ENCODE measurements at places on chromosomes 12 and 14.

DNA sequence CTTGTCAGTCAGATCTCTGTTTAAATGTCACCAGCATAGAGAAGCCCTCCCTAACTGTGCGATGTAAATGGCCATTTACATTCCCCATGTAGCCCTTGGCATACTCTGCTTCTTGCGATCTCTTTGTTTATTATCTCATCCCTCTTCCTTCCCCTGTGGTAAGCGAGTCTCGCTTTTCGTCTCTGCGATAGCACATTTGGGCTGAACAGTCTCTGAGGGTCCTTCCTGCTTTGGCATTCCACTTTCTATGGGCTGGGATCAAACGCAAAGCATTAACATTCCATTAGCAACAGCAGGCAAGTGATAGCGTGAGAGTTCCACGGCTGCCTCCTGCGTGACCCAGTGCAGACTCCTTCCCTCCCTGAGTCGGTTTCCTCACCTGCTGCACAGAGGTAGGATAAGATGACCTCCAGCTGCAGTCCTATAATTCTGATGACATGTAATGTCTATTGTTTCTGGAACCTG is 61.4 kb upstream of the TUNAR start:
- no peak for DNase-seq

DNA sequence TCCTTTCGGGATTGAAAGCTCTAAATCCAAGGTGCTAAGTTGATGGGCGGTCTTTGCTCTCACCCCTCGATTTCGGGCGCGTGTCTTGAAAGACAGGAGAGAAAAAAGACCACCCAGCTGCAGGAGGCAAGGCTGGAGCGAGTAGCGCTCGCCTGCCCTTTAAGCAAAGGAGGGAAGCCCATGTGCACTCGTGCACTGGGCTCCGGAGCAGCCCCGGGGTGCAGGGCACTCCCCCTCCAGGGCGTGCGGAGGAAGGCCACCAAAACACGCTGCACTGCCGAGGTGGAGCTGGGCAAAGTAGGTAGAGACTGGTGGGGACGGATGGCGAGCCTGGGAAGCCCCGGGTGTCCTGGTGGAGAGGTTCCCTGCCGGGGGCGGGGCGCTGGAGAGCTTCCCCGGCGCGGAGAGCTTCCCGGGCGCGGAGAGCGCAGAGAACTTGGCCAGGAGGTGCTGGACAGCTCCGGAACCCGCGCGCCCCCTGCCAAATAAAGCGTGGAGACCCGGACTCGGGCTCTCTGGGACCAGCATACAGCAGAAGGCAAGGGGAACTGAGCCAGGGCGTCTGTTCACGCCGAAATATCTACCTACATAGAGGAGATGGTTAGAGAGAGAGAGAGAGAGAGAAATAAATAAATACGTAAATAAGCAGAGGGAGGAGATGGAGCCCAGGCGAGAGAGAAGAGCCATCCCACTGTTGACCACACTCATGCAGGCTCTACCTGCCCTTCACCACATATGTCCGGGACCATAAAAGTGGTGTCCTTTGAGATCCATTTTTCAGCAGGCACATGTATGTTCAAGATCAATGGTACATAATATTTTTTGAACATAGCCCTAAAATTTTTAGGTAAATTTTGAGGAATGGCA is 662 bp upstream of the NELL2 start:
- DNase-seq, result no peak

DNA sequence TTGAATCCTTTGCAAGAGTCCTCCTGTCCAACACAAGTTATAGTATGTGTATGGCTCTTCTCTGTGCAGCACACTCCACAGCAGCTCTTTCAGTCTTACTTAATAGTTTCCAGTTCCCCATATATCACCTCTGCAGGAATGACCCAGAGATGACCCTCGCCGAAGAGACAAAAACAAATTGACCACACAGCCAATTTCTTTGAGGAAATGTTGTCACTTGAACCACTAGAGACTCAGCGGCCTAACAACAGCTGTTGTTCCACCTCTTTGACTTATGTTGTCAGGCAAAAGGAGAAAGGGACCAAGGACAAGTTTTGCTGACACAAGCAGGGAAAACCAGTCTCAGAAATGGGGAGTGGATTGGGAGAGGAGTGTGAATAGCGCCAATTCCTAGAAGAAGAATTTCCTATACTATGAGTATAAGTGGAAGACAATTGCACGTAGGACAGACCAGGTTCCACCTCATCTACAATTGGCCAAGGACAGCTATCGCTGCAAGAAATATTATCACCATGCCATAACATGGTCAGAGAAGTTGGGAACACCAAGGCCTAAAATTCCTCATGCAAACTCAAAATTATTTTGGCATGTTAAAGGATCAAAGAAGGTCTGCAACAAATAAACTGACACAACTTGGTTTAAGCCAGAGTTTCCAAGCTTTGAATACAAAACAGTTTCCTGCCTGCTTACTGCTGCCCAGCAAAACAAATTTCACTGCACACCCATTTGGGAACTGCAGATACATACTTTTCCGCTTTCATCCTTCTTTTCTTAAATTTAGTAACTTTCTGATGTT is 41.7 kb upstream of the ITPR2 start:
- no peak for DNase-seq

- no peak for DNase-seq
Measured at GRCh38 chr12:7788294-7788660, 925 bp upstream of the NANOG start.

DNA sequence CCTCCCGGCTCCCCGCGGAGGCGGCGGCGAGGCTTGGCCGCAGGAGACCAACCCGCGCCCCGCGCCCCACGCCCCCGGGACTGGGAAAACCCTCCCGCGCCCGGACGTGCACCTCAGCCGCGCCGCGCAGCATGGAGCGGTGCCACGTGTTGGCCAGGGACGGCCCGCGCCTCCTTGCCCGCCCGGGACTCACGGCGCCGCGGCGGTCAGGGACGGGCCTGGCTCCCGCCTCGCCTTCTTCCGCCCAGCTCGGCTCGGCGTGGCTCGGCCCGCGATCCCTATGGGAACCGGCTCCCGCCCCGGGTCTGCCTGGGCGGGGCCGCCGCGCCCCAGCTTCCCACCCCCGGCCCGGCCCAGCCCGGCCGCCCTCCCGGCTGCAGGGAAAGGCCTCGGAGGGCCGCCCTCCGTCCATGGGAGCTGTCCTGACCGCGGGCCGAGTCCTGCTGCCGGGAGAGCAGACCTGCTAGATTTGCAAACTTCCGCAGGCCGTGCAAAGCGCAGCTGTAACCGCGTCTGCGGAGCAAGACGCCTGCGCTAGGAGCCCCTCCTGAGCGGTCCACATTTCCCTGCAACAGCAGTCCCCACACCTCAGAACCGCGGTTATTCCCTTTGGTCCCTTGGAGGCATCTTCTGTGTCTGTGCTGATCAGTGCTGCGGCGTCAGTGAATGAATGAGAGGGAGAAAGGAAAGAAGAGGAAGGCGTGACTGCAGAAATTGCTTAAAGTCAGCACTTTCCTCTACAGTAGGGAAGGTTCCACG is at the start of gene CDKL1:
Gene CDKL1, minus strand, starts transcription at position 251 of the 759 bp plus-strand sequence. CDS start 1,013 bp downstream, outside the sequence.
- peak; percentile 19 for DNase-seq

DNA sequence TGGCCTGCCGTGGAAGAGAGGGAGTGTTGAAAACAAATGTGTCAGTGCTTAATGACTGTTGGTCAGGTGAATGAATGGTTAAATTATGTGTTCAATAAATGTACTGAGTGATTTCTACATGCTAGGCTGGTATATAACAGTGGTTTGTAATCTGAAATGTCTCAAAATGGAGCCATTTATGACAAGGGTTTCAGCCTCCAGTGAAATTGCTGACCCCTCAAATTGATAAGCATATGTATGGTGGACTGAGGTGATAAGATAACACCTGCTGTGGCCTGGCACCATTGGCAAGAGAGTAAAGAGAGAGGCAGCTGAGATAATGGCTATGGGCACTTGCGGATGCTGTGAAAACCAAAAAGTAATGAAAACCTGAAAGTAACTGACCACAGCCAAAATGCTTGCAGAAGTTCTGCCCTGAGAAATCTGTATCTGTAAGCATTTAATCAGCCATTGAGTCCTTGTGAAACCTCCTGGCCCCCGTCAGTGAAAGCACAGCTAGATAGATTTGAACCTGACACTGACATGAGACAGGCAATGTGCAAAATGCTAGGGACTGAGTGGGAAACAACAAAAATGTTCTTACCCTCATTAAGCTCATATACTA is 1.4 kb upstream of the BCAT1 start:
- no peak for DNase-seq

- DNase-seq, result no peak
Measured at GRCh38 chr12:29591140-29592020, 93.9 kb upstream of the OVCH1 start.

DNA sequence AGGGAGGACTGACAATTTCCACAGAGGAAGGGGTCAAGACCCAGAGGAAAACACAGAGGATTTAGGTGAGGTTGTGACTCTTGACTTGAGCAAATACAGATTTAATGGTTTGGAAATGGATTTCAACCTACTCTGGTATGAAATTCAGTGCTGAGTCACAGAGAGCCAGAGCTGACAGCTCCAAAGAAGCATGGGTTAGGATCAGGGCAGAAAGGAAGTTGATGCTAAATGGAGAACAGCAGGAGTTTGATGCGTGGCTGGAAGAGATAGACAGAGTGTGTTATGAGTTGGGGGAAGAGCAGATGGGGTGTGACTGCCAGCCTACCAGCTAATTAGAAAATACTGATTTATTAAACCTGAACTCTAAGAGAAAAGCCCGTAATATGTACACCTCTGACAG is 272.6 kb downstream of the FOXG1 start:
- DNase-seq, result no peak

GRCh38 chr12:80679346-80680131 is 27.9 kb upstream of the MYF6 start:
- DNase-seq, result no peak

GRCh38 chr12:110657747-110658146 is 31.2 kb downstream of the HVCN1 start:
- no peak for DNase-seq

- peak; percentile 70 for DNase-seq
Measured at GRCh38 chr12:40828593-40828990, 136.4 kb downstream of the CNTN1 start.

- no peak for DNase-seq
Measured at GRCh38 chr12:123021688-123022604, 41.5 kb downstream of the ARL6IP4 start.

GRCh38 chr14:33352821-33353220 is 414.1 kb downstream of the NPAS3 start:
- no peak for DNase-seq

DNA sequence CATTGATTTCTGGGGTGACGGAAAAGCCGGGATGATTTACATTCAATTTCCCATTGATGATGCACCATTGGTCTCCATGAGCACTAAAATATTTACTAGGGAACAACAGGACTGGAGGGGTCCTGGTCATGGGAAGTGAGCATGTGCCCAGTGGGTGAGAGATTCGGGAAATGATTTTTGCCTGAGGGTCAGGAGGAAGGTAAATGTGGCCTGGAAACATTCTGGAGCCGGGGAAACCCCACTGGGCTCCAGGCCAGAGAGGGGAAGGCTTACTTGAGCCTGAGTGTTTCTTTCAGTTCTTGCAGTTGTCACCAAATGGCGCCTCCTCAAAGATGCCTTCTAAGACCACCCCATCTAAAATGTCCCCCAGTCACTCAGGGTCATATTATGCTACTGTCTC is 532.3 kb upstream of the TBX3 start:
- DNase-seq, result no peak

- no peak for DNase-seq
Measured at GRCh38 chr12:19704966-19705365, 265.7 kb downstream of the AEBP2 start.

- DNase-seq, result no peak
Measured at GRCh38 chr14:33922125-33922524, 28.7 kb downstream of the EGLN3 start.

- DNase-seq, result no peak
Measured at GRCh38 chr12:7221486-7221885, 32.0 kb downstream of the PEX5 start.

DNA sequence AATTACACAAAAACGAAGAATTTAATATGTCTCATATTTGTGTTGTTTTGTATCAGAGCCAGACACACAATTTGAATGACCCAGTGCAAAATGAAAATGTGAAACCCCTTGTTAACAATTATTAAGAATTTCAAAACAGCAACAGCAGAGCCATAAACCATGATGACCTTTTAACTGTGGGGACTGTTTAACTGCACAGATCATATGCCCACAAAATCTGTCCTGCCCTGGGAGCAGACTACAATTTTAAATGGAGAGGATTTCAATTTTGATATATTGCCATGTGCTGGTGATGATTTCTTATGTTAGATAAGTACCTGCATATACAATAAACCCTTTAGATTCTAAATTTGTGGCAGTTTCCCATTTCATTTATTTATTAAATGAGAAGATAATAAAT is 455.5 kb upstream of the MGAT4C start:
- no peak for DNase-seq

- no peak for DNase-seq
Measured at GRCh38 chr12:70379846-70380245, 13.8 kb downstream of the KCNMB4 start.

DNA sequence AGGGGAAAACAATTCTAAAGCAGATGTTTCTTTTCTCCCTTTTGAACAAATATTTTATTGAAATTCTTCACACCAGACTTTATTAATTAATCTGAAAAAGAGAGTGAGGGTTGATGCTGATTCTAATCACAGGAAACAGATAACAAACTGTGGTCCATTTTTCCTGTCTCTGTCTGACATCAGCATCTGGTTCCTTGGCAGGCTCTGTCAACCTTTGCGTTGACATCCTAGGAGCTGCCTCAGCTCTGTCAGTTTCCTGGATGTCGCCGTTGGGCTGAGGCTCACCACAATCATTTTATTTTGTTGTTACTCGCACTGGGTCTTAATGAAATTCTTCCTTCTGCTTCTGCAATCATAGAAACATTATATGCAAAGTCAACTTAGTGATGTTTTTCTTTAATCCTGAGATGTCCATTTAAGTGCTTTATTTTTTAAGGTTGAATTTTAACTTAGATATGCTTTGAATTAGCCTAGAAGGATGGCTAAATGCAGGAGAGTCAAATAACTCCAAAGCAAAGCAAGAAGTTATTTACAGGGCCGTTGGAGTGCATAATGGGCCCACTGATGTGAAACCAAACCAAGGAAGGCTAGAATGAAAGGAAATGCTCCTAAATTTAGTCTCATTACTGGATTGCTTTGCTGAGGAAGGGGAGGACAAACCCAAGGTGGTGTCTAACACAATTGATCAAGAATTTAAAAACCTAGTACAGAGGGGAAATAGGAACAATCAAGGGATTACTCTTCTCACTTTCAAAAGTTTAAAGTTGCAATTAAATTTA is 542.4 kb downstream of the FLRT2 start:
- DNase-seq, result no peak

DNA sequence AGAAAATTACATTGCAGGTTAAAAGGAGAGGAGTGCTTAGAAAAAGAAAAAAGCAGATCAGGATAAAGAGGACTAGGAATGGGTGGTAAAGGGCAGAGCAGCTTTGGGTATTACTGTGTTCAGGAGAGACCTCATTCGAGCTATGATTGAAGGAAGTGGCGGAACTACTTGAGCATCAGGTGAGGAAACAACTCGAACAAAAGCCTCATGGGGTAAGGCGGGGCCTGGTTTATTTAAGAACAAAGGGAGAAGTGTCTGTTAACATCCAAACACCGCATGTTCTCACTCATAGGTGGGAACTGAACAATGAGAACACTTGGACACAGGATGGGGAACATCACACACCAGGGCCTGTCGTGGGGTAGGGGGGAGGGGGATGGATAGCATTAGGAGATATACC is 444.6 kb upstream of the CCDC196 start:
- DNase-seq, result no peak
